ENCODE measurements at places on chromosomes 12 and 14. TPM values are rescaled to one million over a fixed set of nuclear protein-coding genes. Genes with fewer than 3 reads are reported as not detected.

CRIP1 gene
- total RNA-seq, result 3.0 TPM

APOF gene
- not detected for total RNA-seq

TAS2R50 gene
- total RNA-seq, result 2.3 TPM

SMCO2 gene
- 0.26 TPM for total RNA-seq

HOXC12 gene
- total RNA-seq, result not detected

INSM2 gene
- not detected for total RNA-seq

SDR9C7 gene
- total RNA-seq, result not detected

TMEM63C gene
- total RNA-seq, result not detected

GRIN2B gene
- not detected for total RNA-seq

NFE2 gene
- total RNA-seq, result 0.17 TPM

ENDOU gene
- 0.17 TPM for total RNA-seq

PAX9 gene
- not detected for total RNA-seq

SERPINA1 gene
- total RNA-seq, result under 0.01 TPM

MFAP5 gene
- total RNA-seq, result 9.0 TPM

NXPH4 gene
- total RNA-seq, result 0.50 TPM

TRHDE gene
- 7.3 TPM for total RNA-seq

TAS2R9 gene
- total RNA-seq, result not detected

All from fibroblast of lung (primary cell).